NCI-H2029 treated with DMSO at 0.1 percent for 48 hours (cell line): ENCODE measurements at places on chromosomes 1 and 21.

DNA sequence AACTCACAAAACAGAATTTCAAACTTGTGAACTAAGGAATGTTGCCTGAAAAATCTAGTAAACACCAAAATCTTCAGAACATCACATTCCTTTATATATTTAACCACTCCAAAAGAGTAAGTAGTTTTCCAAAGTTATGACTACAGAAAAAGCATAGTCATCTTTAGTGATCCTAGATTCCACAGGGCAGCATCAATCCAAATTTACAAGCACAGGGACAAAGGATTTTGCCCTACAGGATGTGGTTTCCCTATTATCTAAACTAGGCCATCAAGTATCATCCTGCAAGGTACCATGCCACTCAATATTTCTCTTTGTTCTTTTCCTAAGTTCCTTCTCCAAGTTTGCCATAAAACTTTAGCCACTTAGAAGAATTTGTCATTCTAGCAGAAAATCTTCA is 33.0 kb downstream of the COP1 start:
- no peak for DNase-seq

DNA sequence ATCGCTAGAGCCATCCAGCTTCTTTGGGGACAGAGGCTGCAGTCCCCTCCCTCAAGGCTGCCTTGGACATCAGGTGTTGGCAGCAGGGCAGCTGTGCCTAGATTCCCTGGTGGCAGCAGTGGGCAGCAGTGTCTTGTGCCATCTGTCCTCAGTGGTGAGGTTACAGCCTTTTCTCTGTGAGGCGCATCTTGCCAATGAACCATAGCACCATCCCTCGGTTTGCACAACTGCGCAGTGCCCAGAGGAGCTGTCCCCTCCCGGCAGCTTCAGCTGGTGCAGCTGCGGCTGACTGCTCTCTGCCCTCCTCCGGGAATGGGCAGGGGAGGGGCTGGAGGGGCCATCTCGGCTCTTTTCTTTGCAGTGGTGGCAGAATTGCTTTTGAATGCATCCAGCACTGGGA is 59.0 kb upstream of the C8B start:
- DNase-seq = no peak

- no peak for DNase-seq
Observed at GRCh38 chr1:68916221-68916902, 419.5 kb upstream of the DEPDC1 start.

DNA sequence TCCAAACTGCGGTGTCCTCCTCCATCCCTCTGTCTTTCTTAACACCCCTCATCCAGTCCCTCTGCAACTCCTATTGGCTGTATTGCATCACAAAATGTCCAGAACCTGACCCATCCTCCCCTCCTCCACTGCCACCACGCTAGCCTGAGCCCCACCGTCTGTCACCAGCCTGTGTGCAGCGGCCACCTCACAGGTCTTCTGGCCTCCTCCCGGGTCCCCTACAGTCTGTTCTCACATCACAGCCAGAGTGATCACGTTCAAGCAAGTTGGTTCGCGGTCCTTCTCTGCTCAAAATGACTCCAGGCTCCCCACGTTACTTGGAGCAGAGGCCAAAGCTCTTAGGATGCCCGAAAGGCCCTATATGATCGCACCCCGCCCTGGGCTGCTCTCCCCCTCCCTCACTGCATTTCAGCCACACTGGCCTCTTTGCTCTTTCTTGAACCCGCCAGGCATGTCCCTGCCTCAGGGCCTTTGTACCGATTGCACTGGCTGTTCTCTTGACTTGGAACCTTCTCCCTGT is 2.4 kb upstream of the PADI4 start:
- no peak for DNase-seq

DNA sequence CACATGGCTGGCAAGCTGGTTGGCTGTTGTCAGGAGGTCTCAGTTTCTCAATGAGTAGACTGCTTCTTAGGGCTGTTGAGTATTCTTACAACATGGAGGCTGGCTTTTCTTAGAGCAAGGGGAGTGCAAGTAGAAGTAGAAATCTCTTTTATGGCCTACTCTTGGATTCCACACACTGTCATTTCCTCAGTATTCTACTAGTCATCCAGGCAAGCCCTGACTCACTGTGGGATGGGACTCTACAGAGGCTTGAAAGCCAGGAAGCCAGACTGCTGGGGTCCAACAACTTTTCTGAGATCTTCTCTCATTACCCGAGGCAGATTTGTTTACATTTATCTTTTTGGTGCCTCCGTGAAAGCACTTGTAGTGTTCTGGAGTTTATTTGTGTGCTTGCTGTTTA is 196.2 kb upstream of the APP start:
- no peak for DNase-seq

GRCh38 chr1:46690931-46691421 is 19.3 kb downstream of the TEX38 start:
- no peak for DNase-seq

DNA sequence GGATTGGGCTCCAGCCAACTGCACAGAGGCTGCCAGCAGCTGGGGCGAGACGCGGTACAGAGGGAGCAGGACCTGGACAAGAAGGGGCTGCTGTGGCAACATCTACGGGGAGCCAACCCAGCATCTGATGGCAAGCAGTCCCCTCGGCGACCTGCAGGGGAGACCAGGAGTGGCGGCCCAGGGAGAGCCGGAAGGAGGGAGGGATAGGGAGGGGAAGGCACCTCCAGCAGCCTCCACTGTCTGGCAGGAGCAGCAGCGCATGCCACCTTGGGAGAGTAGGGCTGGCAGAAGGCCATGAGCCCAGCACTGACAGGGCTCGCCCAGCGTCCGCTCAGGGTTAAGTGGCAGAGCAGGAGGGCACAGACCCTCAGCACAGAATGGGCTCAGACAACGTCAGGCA is 17.3 kb downstream of the CHD5 start:
- DNase-seq = no peak

DNA sequence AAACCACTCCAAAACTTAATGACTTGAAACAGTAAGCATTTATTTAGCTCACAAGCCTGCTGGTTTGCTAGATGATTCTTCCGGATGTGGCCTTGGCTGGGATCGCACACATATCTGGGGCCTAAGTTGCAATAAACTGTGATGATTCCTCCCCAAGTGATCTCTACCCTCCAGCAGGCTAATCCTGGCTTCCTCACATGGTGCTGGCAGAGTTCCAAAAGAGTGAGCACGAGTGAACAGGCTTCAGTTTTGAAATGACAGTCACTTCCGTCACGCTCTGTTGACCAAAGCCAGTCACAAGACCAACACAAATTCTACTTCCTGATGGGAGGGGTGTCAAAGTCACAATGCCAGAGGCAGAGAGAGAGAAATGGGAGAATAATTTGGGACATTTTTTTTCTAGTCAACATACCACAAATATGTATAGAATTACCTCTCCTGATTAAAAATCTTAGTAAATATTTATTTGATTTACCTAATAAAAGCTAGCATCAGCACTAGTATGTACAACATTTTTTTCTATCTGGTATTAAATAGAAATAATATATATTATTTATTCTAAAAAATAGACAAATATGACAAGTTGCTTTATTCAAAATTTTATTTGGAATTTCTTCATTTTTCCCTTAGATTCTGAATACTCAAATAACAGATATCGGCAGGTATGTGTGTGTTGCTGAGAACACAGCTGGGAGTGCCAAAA is 292.7 kb downstream of the TPR start:
- DNase-seq = peak; percentile 96

DNA sequence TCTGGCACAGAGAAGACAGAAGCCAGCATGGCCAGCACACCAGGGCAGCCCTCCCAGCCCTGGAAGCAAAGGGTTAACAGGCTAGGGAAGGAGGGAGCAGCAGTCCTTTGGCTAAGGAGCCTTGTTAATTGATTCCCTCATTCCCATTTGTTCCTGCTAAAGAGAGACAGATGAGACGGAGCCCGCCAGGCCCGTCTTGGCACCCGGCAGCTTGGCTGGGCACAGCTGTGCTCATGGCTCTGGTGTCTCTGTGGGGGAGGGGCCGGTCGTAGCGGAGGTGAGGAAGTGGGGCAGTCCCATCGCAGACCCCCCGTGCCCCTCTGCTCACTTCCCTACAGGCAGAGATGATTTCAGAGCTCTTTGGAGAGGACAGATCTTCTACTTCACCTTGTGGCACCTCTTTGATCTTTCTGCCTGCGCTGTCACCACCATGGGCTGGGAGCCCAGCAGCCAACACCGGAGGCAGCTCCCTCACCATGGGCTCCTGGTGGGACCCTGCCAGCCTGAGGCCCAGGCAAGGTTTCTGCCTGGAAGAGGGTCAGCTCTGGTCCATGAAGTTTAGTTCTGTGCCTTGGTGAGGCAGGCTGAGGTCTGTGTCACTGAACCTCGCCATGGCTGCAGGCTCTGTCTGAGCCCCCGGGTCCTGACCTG is 38.0 kb downstream of the FOXO6 start:
- peak; percentile 100 for DNase-seq

- no peak for DNase-seq
Observed at GRCh38 chr21:34938089-34938764, 110.9 kb downstream of the RUNX1 start.

DNA sequence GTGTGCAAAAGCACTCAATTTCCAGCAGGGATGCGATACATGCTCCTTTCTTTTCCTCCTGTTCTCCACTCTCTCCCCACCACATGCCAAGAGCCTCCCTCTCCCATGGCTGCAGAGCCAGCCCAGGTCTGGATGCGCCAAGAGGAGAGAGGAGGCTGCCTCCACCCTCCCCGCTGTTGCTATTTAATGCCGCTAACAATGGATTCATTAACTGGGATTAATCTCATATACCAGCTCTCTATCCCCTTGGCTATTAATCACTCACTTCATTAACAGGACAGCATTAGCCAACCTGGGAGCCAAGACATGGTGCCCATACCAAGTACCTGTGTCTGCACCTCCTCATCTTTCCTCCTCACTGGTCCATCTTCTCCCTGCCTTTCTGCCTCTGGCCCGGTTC is 49.1 kb upstream of the SCMH1 start:
- no peak for DNase-seq

DNA sequence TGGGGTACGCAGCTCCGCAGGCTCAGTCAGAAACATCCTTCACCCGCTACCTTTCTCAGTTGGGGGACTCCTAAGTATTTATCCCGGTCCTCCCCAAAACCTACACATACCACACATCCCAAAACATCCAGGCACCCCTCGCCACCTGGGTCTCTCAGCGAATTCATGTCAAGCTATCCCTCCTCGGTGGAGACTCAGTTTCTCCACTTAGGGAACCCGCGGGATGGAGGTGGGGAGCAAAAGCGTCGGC is 1.3 kb upstream of the ZBTB7B start:
- no peak for DNase-seq

DNA sequence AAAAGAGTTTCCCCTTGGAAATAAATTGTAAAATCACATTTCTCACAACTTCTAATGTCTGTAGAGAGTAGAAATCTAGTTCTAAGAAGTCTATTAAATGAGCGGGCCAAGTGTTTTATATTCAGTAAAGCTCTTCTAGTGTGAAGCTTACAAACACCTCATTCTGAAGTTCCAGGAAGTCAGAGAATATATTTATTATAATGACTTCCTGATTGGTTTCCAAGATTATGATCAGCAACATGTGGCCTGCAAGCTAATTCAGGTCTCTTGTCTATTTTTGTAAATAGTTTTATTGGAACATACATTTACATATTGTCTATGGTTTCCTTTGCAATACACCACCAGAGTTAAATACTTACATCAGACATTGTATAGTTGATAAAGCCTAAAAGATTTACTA is 603.9 kb downstream of the AMY1C start:
- no peak for DNase-seq

GRCh38 chr1:21625390-21626190 is 43.6 kb downstream of the RAP1GAP start:
- peak; percentile 8 for DNase-seq

- no peak for DNase-seq
Observed at GRCh38 chr1:61618755-61619154, 106.2 kb downstream of the TM2D1 start.

GRCh38 chr1:223678841-223679240 is 13.3 kb upstream of the CAPN8 start:
- no peak for DNase-seq

GRCh38 chr1:58431901-58432620 is 114.5 kb downstream of the OMA1 start:
- DNase-seq = no peak

DNA sequence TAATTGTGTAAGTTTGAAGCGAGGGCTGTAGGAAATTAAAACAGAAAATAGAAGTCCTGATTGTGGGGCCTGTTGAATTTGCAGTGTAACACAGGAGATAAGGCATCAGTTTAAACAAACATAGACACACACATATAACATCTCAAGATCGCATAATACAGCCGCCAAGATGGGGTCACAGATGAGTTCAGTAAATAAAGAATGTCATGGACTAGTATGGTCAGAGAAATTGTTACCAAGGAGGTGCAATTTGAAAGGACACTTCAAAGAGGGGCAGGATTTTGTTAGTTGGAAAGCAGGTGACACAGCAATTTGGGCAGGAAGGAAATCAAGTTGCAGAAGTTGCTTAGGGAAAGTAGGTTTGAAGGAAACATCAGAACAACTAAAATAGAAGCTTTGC is 450.0 kb downstream of the USP25 start:
- no peak for DNase-seq

DNA sequence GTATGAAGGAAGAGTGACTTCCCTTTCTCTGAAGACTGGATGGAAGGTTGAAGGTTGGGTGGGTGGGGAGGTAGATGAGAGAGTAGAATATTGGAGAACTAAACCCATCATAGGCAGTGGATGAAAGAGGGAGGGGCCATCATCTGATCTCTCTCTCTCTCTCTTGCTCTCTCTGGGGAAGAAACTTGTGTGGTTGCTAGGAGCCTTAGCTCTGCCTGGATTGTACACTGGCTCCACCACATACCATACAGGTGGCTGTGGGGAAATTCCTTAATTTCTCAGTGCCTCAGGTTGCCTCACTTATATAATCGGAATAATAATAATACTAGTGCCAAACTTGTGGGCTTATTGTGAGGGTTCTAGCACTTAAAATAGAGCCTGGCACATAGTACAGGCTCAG is 9.5 kb downstream of the XCL1 start:
- DNase-seq = no peak

DNA sequence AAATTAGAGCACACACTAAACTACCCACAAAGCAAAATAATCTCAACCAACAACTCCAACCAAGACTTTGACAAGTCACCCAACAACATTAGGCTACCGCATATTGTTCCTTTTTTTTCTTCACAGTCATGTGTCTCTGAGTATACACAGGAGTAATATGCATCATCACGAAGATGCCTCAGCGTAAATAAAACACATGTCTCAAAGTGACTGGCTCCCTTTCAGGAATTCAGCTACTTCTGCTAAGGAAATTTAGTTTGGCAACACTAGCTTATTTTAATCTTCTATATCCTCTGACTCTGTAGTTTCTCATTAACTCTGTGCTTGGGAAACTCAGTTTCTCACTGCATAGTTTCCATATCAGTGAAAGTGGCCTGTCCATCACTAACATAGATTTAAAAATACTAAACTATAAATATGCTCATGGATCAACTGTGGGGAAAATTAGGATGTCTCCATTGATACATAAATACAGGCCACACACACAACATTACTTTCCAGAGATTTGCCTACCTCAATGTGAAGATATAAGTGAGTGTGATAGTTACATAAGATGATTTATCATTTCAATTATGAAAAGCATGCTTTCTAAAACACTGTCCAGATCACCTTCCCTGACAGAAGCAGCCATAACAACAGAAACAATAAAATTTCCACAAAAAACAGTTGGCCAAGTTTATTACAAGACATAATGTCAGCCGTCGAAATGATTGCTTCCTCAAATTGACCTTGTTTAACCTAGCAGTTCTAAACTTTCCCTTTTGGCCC is 113.2 kb downstream of the PTGER3 start:
- DNase-seq = no peak

GRCh38 chr1:18470671-18471355 is 9.9 kb upstream of the KLHDC7A start:
- no peak for DNase-seq

- no peak for DNase-seq
Observed at GRCh38 chr1:116255486-116256285, 117.4 kb upstream of the ATP1A1 start.
